ENCODE measurements at places on chromosomes 5 and 9.

DNA sequence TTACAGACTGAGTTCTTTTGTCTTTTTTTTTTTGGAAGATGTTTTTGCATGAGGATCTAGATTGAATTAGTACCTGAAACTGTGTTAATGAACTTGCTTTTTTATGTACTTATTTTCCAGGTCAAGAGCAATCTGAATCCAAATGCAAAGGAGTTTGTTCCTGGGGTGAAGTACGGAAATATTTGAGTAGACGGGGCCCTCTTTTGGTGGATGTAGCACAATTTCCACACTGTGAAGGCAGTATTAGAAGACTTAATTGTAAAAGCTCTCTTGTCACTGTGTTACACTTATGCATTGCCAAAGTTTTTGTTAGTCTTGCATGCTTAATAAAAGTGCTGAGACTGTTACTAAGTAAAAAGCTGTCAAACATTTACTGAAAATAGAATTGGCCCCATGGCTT lies 14.5 kb downstream of the SLC23A1 start:
- DNase-seq: peak; percentile 17

GRCh38 chr9:2907411-2907810 lies 63.5 kb upstream of the PUM3 start:
- no peak for DNase-seq

- no peak for DNase-seq
Observed at GRCh38 chr9:99415606-99416005, 193.5 kb downstream of the SEC61B start.

GRCh38 chr9:24218656-24219055 lies 327.0 kb downstream of the IZUMO3 start:
- DNase-seq: no peak

- DNase-seq: no peak
Observed at GRCh38 chr5:100502684-100503083, 32.5 kb upstream of the FAM174A start.

DNA sequence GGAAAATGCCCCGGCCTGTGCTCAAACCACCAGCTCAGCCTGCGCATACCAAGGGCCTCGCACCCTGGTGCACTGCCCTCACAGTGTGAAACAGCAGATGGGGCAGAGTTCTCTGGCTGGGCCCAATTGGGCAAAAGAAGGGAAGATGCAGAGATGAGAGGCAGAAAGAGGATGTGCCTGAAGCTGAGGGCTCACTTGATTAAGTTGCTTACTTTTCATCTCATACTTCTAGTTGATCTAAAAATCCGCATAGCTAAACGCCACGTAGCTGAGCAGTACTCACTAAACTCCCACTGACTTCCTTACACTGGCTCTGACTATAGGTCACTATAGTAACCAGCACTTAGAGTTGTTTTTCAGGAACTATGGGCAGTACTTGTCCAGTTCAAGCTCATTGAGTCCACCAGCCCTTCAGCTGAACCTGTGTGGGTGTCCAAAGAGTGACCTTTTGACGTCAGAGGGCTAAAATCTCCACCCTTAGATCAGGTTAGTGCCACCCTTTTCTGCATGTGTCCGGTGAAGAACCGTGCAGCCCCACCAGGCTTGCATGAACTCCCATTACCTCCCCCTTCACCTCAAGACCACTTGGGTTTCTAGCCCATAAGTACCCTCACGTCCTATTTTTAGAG lies 215.2 kb downstream of the AUH start:
- DNase-seq: no peak

GRCh38 chr5:124665625-124666024 lies 80.8 kb downstream of the ZNF608 start:
- DNase-seq: no peak

DNA sequence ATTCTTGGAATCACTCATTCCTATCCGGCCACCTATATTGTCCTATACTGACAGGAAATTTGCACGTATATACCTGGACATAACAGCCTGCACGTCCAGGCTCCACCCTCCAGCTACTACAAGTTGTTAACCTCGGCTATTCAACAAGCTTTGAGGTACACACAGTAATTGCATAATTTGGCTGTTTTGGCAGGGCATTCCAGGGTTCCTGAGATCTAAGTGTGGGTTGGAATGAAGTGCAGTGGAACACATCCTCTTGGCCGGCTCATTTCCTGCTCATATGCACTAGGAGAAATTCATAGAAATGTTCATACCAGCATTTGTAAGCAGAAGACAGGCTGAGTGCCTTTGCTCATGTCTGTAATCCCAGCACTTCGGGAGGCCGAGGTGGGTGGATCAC lies 222.3 kb downstream of the FBXL7 start:
- no peak for DNase-seq

GRCh38 chr9:137367506-137368430 lies 55.2 kb downstream of the EXD3 start:
- DNase-seq: no peak

- DNase-seq: no peak
Observed at GRCh38 chr9:91077624-91078368, 276.2 kb downstream of the SYK start.

- no peak for DNase-seq
Observed at GRCh38 chr9:120899490-120900068, 22.6 kb upstream of the PHF19 start.

GRCh38 chr9:133499892-133500270 lies 21.0 kb upstream of the SLC2A6 start:
- DNase-seq: no peak

- no peak for DNase-seq
Observed at GRCh38 chr5:61274511-61274911, 57.5 kb upstream of the ZSWIM6 start.

DNA sequence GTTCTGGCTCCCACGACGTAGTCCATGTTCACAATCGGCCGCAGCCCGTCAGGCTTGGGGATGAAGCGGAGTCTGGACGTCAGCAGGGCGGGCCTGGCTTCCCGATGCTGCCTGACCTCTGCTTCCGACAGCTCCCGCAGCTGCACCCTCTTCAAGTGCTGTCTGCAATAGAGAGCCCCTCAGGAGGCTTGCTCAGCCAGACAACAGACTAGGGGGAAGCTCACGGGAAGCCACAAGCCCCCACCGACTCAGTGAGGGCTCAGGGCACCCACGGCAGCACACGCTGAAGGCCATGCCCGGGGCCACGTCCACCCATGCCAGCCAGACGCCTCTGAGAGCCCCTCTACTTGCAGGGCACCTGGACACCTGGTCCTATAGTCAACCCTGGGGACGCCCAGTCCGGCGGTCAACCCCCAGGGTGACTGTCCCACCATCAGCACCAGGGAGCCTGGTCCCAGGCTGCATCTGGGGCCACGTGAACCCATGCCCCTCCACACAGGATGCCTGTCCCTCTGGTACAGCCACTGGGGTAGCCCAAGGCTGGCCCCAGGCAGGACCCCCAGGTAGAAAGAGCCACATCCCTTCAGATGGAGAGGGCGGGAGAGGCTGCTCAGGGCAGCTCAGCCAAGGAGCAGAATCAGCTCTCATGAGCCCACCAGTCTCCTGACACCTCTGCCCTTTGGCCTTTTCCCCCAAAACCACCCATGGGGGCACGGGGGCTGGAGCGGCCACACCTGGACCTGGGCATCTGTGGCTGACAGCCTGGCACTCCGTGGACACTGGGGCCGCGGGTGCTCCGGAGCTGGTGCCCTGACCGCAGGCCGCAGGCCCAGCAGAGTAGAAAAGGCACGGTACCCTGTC lies 14.5 kb downstream of the TERT start:
- no peak for DNase-seq

DNA sequence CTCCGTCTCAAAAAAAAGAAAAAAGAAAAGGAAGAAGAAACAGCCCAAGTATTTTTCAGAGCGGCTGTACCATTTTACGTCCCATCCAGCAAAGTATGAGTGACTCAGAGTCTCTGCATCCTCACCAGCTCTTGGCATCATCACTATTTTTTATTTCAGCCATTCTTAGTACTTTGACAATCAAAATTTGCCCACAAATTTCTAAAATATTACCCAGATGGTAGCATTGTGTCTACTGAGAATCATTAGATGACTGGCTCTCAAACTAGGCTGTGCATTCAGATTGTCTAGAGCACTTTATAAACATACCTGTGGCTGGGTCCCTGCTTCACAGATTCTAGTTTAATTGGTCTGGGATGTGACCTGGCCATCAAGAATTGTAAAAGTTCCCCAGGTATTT lies 21.6 kb upstream of the MELK start:
- no peak for DNase-seq
